ENCODE measurements at places on chromosomes 2 and 18.

DNA sequence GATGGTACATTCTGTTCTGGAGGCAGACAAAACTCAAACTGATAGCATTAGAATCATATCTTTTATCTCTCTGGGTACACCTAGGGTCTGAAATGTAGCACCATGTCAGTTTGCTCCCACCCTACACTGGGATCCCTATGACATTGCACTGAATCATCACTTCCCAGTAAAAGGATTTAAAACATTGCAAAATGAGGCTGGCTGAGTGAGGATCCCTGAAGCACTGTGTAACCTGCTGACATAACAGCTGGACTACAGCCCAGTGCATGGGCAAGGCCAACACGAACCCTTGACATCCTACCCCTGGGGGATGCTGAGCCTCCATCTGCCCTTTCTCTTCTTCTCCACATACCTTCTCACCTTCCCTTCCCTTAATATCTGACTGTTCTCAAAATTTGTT, 253.2 kb downstream of the TTC32 start:
- no peak for DNase-seq

GRCh38 chr2:127158614-127159290, 51.8 kb upstream of the BIN1 start:
- DNase-seq = no peak

DNA sequence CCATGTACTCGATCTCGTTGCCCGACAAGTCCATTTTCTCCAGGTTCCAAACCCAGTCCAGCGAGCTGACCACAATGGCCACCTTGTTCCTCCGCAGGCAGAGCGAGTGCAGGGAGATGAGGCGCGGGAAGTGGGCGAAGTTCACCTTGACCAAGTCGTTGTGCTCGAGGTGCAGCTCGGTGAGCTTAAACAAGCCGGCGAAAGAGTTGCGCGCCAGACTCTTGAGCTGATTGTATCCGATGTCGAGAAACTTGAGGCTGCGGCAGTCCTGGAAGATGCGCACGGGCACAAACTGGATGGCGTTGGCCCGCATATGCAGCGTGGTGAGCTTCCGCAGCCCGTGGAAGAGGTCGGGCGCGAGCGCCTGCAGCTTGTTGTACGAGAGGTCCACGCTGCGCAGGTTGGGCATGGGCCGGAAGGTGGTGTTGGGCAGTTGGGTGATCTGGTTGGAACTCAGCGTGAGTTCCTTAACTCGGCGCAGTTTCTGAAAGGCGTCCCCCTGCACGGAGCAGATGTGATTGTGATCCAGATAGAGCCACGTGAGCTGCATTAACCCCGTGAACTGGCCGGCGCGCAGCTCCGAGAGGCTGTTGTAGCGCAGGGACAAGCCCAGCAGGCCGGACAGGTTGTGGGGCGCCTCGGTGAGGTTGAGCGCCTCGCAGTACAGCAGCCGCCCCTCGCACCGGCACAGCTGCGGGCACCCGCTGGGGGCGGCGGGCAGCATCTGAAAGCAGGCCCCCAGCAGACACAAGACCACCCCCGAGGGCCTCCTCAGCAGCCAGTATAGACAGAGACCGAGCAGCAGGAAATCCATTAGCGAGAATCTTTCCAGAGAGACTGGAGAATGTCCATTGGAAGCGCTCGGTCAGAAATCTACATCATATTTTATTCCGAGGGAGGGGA, 1.3 kb downstream of the LRRTM1 start:
- no peak for DNase-seq

GRCh38 chr18:79421275-79421857, 25.6 kb downstream of the NFATC1 start:
- no peak for DNase-seq

- no peak for DNase-seq
These were observed 390.4 kb downstream of the SOX11 start for GRCh38 chr2:6082625-6083018.

DNA sequence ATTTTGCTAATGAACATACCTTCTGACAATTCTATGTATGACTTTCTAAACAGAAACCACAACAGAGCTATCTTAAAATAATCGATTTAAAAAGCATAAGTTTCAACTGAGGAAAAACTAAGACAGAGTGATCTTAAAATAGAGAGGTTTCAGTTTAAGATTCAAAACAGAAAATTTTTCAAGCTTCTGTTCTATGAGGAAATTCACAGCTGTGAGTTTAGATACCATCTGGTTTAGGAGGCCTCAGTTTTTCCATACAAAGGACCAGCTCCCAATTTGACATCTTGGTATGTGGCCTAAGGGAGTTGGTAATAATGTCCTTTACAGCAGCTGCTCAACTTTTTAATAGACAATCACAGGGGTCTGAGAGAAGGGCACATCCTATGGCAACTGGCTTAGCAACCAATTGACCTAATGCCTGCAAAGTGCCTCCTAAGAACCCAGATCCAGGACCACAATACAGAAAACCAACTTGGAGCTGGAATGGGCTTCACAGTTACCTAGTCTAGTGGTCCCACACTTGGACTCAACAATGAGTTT, 39.7 kb downstream of the MDH1 start:
- DNase-seq = peak; percentile 5

GRCh38 chr2:233353101-233353768, 1.1 kb upstream of the DGKD start:
- no peak for DNase-seq

- DNase-seq = no peak
These were observed 22.7 kb downstream of the MPPE1 start for GRCh38 chr18:11885278-11885947.

- DNase-seq = no peak
These were observed 79.9 kb downstream of the THADA start for GRCh38 chr2:43515807-43516497.

- DNase-seq = no peak
These were observed 24.3 kb upstream of the ID2 start for GRCh38 chr2:8657423-8658062.

- DNase-seq = no peak
These were observed 329.1 kb downstream of the MTX2 start for GRCh38 chr2:176598351-176598750.

DNA sequence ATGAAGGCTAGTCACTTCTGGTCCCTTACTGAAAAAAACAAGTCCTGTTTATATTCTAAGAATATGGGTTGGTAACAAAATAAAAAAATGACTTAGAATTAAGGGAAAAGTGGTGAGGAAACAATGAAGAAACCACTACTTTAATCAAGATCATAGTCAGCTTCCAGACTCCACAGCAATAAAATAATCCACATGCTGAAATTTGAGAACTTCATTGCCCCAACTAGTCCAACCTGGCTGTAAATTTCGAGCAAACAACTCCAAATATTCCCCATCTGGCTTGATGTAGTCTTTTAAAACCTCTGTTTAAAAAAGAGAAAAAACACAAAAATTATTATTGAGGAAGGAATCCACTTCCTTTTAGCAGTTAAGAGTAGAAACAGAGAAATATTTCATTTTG, 32.5 kb downstream of the METTL4 start:
- DNase-seq = no peak

GRCh38 chr2:178819992-178820391, 12.8 kb upstream of the TTN start:
- peak; percentile 80 for DNase-seq

DNA sequence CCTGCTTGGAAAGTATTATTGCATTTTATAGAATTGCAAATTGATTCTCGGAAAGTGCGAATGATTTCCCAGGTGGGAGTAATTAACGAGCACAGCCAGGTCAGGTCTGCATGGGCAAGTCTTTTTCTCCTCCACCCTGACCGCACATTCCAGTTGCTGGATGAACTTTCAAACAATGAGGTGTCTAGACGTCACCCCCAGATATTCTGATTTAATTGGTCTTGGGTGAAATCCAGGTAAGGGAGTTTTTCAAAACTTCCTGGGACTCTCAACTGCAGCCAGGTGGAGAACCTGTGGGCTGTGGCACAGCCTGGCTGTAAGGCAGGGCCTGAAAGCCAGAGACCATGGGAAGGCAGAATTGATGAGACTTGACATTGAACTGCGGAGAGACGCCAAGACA, 15.9 kb upstream of the RNF152 start:
- no peak for DNase-seq

- no peak for DNase-seq
These were observed 99.2 kb upstream of the VRK2 start for GRCh38 chr2:57947398-57947797.

- DNase-seq = no peak
These were observed 9.0 kb downstream of the FOXI3 start for GRCh38 chr2:88443353-88443938.

DNA sequence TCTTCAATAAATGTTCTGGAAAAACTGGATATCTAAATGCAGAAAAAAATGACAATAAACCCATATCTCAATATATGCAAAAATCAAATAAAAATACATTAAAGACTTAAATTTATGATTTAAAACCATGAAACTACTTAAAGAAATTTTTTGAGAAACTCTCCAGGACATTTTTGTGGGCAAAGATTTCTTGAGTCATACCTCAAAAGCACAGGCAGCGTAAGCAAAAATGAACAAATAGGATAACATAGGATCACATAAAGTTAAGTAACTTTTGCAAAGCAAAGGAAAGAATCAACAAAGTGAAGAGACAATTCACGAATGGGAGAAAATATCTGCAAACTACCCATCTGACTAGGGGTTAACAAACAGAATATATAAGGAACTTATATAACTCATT, 1545.5 kb downstream of the SUCLG1 start:
- no peak for DNase-seq

- DNase-seq = no peak
These were observed at the start of gene SOX11 for GRCh38 chr2:5691985-5692529. SOX11 (plus strand) TSS chr2:5692384; CDS start chr2:5692722, 338 bp downstream.

- no peak for DNase-seq
These were observed 84.2 kb downstream of the TTC27 start for GRCh38 chr2:32711908-32712501.

GRCh38 chr2:68295516-68295915, 24.2 kb downstream of the CNRIP1 start:
- peak; percentile 42 for DNase-seq
